ENCODE measurements at places on chromosomes 13 and 19.

GRCh38 chr13:26589754-26590153 lies 32.3 kb downstream of the WASF3 start:
- no peak for DNase-seq

DNA sequence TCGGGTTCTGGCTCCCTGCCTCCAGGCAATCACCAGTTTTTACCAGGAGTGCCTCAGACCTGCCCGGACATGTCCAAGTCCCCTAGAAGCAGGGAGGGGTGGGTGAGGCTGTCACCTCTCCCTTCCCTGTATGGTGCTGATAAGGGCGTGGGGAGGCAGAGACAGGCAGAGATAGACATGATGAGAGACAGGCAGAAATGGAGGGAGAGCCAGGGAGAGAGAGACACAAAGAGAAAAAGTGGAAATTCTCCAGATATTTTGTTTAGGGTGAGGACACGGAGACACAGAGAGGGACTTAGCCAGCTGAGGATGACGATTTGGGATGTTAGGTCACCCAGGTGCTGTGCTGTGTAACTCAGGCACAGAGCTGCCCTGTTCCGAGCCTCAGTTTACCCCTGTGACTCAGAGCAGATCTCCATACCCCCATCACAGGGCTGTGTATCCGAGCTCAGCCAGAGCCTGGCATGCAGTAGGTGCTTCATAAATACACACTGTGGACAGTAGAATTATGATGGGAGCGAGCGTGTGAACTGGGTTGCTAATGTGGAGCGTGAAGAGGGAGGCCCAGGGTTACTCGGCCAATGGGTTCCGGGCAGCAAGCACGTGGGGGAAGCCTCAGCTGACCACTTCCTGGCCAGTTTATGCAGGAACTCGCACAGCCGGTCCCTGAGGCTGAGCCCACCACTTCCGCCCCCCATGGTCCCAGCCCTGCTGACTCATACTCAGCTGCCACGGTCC lies 11.9 kb upstream of the GDF15 start:
- DNase-seq = no peak

- no peak for DNase-seq
Measured at GRCh38 chr19:56174086-56174485, 1.7 kb upstream of the GALP start.

DNA sequence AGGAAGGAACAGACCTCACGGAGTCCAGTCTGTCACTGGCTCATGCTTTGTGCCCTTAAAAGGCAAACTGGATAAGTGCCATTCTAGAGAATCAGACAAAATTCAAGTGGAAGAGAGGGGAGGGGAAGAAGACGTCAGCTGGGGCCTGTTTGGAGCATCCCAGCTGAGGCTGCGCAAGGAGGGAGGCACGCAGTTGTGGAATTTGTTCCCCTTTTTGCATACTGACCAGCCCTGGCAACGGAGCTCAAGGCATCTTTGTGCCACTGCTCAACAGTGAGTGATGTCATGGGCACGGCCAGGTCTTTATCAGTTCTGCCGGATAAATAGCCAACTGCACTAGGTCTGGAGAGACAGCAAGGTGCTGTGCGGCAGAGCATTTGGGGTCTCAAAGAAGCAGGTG lies at the start of gene GPR42:
TSS of gene GPR42 (plus strand) at position 347 of the 400 bp plus-strand sequence. CDS start 292 bp downstream, outside the sequence.
- no peak for DNase-seq

GRCh38 chr13:22201375-22201925 lies 530.6 kb downstream of the FGF9 start:
- no peak for DNase-seq

DNA sequence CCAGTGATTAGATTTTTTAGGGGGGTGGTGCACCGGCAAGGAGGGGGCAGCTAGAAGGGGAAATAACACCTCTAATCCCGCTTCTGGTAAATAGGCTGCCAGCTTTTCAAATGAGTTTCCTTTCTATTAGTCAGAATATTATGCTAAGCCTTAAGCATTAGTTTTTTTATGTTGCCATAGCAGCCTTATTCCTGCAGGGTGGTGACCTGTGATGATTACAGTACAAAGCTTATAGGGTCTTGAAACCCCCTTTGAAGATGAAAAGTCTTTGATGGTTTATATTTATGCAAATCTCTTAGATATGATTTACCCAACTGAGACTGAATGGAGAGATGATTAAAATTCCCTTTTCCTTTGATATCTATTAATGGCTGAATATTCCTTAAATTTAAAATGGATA lies 109.8 kb downstream of the ZIC5 start:
- no peak for DNase-seq

DNA sequence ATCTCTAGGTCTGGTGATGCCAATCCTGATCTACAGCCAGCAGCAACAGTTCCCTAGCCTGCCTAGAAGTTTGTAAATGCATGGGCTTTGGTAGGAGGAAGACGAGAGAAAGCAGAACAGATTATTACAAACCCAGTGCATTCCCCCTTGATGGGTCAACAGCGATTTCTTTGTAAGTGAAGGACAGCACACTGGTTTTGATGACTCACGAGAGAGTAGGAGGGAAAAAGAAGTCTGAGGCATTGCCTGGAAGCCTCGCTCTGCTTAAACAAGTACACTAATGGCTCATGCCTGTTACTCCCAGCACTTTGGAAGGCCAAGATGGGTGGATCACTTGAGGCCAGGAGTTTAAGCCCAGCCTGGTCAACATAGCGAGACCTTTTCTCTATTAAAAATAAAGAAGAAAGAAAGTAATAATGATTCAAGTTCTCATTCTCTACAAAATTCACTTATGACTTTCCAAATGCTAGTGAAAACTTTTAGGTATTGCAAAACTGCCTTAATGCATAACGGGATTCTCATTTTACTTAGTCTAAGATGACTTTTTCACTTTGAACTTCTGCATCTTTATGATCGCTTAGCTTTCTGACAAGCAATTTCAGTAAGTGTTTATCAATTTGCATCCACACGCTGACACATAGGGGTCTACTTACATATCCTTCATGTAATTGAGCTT lies 47.7 kb upstream of the USPL1 start:
- DNase-seq = no peak

GRCh38 chr13:85575110-85575509 lies 224.1 kb downstream of the SLITRK6 start:
- no peak for DNase-seq

DNA sequence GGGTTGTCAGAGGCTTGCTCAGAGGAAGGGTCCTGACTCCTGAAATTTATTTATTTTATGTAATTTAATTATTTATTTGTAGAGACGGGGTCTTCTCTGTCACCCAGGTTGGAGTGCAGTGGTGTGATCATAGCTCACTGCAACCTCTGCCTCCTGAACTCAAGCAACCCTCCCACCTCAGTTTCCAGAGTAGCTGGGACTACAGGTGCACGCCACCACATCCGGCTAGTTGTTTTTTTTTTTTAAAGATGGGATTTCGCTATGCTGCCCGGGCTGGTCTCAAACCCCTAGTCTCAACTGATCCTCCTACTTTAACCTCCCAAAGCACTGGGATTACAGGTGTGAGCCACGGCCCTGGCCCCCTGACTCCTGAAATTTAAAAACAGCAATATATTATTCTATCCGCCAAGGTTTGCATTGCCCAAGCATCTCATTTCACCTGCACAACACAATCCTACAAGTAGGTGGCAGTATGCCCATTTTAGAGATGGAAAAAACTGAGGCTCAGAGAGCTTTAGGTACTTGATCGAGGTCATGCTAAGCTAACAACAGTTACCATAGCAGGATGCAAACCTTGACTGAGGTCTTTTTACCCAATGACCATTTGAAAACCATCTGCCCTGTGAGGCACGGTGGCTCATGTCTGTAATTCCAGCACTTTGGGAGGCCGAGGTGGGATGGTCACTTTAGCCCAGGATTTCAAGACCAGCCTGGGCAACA lies 18.1 kb downstream of the ARHGEF18 start:
- DNase-seq = no peak

GRCh38 chr19:4140237-4140711 lies 13.2 kb upstream of the CREB3L3 start:
- DNase-seq = no peak

DNA sequence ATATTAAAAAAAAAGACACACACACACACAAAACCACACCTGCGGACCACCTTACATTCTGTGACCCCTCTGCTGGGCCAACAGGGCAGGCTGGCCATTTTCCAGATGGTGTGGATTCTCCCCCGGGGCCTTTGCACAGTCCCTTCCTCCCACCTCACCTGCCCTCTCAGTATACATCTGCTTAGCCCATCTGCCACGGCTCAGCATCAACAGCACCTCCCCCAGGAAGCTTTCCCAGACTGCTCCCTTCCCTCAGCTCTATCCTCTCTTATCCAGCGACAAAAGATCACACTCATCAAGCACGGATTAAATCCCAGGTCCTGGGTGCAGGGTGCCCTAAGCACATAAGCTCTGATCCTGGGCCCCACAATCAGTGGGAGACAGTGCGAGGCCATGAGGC lies 4.5 kb downstream of the ZNF787 start:
- no peak for DNase-seq

DNA sequence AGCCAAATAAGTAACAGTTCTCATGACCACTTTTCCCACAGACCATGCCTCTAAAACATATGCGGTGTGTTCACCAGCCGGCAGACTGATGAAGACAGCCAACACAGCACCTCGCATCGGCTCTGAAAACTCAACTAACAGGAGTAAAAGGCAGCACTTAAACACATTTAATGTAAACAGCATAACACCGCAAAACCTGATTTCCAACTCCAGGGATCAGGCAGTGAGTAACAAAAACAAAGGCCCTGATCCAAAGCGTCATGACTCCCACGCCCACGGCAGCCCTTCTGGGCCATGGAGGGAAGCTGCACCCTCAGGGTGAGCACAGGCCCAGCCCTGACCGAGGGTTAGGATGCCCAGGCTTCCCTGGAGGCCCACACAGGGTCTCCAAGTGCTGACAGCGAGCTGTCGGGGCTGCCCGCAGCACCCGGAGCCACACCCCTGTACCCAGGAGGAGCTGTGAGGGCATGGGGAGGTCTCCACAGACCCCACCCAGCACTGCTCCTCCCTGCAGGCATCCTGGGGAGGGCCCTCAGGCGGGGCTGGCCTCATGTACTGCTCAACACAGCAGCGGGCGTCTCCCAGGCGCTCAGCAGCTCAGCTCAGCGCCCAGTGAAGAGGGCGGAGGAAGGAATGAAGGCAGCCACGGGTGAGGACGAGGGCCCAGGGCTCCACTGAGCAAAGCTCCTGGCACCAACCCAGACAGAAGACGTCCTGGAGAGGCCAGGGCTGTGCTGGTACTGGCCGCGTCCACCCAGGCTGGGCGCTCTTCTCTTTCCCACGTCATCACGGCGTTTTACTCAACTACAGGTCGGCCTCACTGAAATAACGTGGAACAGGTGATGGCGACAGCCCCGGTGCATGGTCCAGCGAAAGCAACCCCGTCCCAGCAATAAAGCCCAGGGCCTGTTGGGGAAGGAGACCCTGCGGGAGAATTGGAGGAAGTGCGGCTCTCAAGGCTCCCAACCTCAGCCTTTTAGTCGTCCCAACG lies 53.7 kb downstream of the RASA3 start:
- DNase-seq = no peak

GRCh38 chr13:41654796-41655195 lies 197.4 kb downstream of the RGCC start:
- DNase-seq = no peak

GRCh38 chr13:109846185-109846584 lies 59.8 kb upstream of the IRS2 start:
- DNase-seq = no peak

DNA sequence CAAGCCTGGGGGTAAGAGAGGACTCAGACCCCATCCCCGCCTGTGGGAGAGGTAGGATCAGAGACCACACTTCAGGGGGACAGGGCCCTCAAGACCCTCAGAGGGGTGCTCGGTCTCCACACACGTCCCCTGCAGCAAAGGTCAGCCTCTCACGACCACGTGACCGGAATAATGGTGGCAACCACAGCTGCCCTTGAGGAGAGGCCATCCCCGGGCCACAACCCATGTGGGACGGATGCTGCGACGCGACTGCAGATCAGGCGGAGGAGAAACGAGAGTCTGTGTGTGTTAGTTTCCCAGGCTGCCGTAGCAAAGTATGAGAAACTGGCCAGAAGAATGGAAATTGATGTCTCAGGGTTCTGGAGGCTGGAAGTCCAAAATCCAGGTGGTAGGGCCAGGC lies 8.9 kb downstream of the MED25 start:
- DNase-seq = no peak

- no peak for DNase-seq
Measured at GRCh38 chr13:108383667-108384066, 114.1 kb downstream of the TNFSF13B start.

DNA sequence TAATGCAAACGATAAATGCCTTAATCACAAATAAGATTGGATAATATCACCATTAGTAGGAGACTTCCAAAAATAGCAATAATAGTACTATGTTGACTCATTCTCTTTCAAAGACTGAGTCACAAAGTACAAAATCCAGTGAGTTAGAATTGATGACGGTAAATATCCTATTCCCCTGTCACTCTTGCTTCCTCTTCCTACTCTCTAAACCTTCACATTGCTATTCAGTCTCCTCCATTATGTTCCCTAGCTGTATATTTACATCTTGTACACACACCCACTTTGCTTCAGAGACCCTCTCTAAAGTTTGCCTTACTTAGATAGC lies 26.3 kb upstream of the INTS6 start:
- DNase-seq = no peak

DNA sequence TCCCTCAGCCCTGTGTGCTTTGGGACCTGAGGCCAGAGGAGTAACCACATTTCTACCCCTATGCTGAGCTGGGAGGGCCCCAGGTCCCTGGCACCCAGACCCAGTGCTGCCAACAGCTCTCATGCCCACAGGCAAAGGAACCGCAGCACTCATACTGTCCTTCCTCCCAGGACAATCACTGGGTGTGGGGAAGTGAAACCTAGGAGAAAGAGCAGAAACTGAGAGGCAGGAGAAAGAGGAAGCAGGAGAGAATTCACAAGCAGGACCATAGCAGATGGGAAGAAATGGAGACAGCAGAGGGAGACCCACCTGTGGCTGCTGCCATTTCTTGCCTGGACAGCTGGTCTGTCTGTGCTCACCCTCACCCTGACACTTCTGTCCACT lies 18.9 kb downstream of the CCDC97 start:
- DNase-seq = no peak

DNA sequence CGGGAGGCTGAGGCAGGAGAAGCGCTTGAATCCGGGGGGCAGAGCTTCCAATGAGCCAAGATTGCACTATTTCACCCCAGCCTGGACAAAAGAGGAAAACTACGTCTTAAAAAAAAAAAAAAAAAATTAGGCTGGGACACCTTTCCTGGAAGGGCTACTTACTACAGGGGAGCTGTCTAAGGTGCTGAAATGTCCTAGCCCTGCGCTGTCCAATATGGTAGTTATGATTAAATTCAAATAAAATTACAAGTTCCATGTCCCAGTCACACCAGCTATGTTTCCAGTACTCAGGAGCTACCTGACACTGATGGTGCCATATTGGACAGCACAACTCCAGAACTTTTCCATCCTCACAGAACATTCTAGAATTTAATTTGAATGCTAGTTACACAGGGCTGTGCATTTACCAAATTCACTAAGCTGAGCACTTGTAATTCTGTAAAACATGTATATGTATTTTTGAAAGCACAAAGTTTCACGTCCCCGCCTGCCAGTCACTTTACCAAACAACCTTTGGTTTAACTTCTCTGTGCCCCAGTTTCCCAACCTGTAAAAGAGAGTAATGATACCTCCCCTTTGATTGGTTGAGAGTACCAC lies 9.2 kb upstream of the ZSCAN22 start:
- no peak for DNase-seq
